ENCODE measurements at places on chromosomes 3 and 15.

DNA sequence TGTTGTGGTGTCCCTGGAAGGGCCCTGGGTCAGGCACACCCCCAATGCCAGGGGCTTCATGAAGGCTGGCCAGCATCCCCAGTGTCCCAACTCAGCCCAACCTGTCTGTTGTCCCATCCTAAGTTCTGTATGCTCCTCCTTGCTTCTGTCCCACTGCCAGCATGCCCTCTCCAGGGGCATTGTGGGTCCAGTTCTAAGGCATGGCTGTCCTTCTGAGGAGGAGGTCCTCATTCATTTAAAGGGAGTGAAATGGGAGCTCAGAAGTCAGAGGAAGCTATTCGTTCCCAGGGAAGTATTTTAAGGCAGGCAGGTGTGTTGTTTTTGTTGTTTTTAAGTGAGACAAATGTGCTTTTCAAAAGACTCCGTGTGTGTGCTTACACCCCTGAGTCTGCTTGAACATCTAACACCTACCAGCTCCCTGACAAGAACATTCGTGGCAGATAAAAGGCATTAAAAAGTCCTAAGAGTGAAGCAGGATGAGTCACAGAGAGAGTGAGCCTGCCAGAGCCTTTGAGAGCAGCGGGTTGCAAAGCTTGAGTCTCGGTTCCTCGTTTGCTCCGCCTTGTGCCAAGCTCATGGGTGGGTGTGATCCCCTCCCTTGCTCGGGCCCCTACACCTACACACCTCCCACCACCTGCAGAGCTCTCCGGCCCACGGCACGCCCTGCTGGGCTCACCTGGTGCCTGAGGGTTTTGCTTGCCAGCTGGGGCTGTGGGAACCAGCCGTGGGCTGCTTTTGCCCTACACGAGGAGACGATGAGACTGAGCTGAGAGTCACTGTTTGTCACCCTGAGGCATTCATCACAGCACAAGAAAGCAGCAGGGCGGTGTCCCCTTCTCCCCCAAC lies 183.4 kb upstream of the TOPAZ1 start:
- DNase-seq: no peak

DNA sequence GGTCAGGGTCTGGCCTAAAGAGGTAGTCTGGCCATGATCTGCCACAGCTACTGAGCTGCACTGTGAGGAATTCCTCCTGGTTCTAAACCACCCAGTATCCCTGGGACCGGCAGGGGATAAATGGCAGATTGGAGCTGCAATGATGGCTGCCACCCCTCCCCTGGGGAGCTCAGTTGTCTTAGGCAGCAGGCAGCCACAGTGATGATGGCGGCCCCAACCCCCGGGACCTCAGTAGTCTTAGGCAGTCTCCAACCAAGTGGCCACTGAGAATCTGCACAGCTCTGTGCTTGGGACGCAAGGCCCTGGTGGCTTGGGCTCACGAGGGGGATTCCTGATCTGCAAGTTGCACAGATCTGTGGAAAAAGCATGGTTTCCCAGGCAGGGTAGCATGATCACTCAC lies 68.1 kb downstream of the STRIT1 start:
- no peak for DNase-seq

GRCh38 chr15:99431661-99432091 lies 134.1 kb upstream of the MEF2A start:
- DNase-seq: no peak

DNA sequence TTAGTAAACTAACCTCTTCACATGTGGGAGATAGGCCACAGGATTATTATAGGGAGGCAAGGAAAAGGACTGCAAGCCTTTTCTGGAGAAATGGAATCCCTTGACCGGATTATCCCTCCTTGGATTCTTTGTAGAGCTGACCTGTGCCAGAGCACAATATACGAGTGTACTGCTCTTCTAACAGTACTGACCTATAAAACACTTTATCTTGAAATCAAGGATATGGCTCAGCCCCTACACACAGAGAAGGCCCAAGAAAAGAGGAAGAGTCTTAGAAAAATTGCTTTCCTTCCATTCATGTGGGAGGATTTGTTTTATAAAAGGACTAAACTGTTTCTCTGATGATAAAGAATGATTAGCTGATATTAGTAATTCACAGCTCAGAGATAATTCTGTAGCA lies 42.2 kb downstream of the DMXL2 start:
- DNase-seq: no peak

DNA sequence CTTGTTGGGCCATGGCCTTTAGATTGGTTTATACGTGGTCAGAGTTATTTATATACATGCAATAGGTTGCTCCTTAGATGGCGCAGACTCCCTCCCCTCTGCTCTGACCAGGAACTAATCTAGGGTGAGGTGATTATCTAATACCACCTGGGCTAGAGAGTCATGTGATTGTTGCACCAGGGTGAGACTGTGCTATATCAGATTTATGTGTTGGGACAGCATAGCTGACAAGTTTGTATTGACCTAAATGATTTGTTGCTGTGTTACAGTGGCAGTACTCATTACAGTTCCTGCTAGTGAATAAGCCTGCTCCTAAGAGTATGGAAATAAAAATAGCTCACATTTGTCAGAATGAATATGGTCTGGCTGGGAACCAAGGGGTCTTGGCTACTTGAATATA lies 7.2 kb upstream of the IQCF6 start:
- no peak for DNase-seq

DNA sequence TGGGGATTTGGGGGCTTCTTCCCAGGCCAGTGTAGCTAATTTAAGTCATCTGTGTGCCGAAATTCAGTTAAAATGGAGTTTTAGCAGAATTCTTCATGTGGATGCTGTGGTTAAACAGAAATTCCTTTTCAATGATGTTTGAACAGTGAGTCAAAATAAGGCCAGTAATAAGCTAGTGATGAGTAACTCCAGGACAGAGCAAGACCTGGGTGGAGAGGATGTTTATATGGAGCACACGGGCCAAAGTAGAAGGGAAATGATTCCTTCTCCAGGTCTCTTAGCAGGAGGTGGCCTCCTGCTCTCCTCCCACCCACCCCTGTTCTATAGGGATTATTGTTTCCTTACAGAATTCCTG lies 31.9 kb upstream of the UACA start:
- no peak for DNase-seq

DNA sequence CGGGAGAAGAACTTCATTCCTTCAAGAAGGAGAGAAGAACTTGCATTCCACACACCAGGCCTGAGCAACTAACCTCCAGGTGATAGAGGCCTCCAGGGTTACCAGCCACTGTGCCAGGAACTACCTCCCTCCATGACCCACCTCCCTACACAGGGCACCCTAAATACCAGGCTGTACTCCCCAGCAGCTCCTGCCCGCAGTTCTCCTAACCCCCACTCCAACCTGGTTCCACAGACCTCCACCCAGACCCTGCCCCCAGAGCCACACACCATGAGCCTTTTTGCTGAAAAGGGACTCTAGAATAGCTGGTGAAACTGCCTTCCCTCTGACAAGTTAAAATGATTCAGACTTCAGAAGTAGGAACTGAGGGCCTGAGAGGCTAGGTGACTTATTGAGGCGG lies 8.2 kb downstream of the IGDCC3 start:
- no peak for DNase-seq

DNA sequence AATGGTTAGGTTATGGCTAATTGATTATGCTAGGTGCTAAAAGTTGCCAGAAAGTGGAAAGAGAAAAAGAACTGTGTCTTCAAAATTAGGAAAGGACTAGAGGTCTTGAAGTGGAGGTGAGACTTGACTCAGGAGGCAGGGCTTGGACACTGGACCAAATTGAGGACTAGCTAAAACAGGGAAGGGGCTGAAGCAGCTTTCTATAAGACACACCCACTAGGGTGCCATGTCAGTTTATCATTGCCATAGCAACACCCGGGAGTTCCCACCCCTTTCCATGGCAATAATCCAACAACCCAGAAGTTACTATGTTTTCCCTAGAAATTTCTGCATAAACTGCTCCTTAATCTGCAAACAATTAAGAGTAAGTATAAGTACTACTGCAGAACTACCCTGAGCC lies 42.9 kb upstream of the MITF start:
- DNase-seq: no peak

GRCh38 chr3:105409364-105409763 lies 42.7 kb downstream of the ALCAM start:
- DNase-seq: no peak

- DNase-seq: no peak
Observed at GRCh38 chr3:98151241-98151640, 4.0 kb downstream of the OR5H14 start.

- DNase-seq: no peak
Observed at GRCh38 chr15:99137111-99137546, 32.2 kb downstream of the SYNM start.

- no peak for DNase-seq
Observed at GRCh38 chr3:171164067-171164465, 137.5 kb upstream of the SLC2A2 start.

DNA sequence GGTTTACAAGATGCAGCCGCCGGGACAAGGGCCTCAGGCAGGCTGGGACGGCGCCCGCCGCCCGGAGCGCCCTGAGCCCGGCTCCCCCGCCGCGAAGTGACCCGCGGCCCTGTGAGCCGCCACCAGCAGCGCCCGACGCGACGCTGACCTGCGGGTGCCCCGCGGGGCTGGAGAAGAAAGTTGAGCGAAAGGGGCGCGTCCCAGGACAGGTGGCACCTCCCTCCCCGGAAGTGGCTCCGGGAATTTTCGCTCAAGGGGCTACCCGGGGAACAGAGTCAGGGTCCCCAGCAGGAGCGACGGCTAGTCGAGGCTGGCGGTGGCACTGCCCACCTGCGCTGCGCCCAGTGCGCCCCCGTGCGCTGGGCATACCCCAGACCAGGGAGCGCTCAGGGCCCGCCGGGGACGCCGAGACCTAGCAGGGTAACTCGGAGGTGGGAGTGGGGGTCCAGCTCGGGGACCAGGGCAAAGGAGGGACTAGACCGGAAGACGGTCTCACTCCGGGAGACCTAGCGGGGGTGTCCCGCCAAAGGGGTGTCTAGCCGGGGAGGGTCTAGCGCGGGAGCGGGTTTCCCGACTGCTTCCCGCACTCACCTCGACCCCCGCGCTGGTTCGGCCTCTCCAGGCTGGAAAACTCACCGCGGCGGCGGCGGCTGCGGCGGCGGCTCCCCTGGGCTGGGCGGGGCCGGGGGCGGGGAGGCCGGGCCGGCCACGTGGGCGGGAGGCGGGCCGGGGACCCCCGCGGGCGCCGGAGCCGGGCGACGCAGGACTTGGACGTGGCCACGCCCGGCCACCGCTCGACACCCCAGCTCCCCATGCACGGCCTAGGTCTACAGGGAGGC lies 18.4 kb downstream of the SPATA12 start:
- peak; percentile 25 for DNase-seq
